Kidney glomerular epithelial cell (primary cell): ENCODE measurements at places on chromosomes 1 and 21.

DNA sequence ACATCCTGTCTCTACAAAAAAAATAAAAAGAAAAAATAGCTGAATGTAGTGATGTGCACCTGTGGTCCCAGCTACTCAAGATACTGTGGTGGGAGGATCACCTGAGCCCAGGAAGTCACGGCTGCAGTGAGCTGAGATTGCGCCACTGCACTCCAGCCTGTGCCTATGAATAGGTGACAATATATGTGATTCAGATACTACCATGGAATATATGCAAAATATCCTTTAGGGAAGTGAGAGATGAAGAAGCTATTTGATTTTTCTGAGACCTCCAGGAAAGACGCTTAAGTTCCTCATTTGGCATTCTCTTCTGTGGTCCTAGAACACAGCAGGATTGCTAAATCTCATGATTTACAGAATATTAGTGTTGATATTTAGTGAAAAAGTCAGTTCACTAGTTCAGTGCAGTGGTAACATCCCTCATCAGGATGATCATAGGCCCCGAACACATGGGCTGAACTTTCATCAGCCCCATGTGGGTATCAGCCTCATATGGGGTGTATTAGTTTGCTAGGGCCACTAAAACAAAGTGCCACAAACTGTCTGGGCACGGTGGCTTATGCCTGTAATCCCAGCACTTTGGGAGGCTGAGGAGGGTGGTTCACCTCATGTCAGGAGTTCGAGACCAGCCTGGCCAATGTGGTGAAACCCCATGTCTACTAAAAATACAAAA, 6.0 kb upstream of the VASH2 start:
- no peak for DNase-seq

DNA sequence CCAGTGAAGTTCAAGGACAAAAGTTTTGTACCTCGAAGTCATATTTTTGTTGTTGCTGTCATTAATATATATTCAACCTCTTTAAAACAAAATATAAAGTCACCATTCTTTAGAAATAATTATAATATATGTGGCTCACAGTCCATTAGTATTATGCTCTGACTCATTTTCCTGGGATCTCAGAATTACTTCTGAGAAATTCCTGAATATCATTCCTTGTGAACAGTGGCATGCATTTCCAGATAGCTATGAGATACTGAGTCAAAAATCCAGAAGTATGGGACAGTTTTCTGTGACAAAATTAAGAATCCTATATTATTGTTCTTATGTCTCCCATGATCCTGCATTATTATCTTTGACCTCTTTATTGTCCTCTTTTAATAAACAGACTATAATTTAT, 13.8 kb upstream of the RGS21 start:
- no peak for DNase-seq

GRCh38 chr1:229344139-229344538, 1.3 kb upstream of the CCSAP start:
- DNase-seq = no peak

DNA sequence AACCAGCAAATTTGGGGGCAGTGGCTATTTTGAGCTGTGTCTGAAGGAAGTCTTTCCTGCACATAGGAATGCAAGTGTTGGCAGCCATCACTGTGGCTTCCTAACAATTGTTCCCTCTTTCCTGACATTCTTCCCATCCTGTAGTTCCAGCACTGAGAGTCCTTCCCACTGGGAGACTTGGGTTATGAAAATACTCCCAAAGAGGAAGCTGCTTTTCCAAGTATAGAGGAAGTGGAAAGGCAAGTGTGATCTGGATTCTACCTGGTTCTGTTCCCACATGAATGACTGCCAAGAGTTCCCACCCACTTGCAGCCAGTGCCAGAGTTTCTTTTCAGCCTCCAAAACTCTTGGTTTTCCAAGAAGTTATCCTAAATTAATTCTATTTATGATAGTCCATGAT, 98.5 kb upstream of the CD53 start:
- DNase-seq = no peak

GRCh38 chr1:170162459-170163246, 16.9 kb downstream of the NTMT2 start:
- DNase-seq = peak; percentile 78

- DNase-seq = no peak
These were observed 55.2 kb upstream of the PTGS2 start for GRCh38 chr1:186735463-186735862.

- DNase-seq = no peak
These were observed 148.6 kb upstream of the WNT4 start for GRCh38 chr1:22291494-22291893.

GRCh38 chr1:170729225-170730002, 65.5 kb downstream of the PRRX1 start:
- DNase-seq = no peak

DNA sequence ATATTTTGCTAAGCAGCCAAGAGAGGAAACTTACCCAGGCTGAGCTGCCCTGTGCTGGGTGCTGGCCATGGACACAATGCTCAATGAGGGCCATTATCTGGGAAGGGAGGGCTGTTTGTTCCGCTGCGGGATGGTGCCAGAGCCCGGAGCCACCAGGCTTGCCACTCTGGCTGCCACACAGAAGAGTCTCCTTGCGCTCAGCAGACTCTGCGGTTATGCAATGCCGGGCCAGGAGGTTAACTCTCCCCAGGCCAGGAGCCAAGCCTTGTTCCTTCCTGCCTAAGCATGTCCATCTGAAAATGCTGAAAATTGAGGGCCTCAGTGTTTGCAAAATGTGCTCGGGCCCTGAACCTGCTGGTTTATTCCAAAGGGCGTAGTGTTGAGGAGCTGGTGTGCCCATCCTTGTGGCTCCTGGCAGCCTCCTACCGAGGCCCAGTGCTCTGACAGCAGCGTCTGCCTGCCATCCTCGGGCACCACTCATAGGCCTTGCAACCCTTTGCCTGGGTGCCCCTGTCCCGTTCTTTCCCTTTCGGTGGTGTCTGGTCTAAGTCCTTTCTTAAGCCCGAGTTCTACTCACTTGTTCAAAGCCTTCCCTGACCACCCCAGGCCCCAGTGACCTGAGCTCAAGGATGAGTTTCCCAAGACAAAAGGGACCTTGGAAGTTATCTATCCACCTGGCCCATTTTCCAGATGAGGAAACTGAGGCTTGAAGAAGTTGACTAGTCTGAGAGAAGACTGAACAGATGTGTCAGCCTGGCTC, 133.8 kb upstream of the EDN2 start:
- DNase-seq = no peak

DNA sequence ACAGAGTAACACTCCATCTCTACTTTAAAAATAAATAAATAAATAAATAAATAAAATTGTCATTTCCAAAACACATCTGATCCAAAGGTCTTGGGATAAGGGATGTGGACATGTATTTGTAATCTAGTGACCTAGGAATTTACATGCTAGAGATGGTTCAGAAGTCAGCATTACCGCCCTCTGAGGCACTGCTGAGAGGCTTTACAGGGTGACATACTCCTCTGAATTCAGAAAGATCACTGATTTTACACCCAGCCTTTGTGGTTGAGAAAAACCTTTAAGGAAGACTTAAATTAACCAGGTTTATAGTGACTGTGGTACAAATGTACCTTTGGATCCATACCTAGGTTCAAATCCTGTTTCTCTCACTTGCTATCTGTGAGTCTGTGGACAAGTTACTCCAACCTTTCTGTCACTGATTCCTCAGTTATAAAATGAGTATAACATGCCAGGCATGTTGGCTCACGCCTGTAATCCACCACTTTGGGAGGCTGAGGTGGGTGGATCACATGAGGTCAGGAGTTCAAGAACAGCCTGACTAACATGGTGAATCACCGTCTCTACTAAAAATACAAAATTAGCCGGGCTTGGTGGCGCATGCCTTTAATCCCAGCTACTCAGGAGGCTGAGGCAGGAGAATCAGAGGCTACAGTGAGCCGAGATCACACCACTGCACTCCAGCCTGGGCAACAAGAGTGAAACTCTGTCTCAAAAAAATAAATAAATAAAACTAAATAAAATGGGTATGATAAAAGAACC, 20.1 kb downstream of the OSBPL9 start:
- DNase-seq = peak; percentile 78

- DNase-seq = no peak
These were observed 57.5 kb downstream of the GLIS1 start for GRCh38 chr1:53681351-53681976.

GRCh38 chr1:231596337-231596791, 30.2 kb upstream of the DISC1 start:
- DNase-seq = no peak

DNA sequence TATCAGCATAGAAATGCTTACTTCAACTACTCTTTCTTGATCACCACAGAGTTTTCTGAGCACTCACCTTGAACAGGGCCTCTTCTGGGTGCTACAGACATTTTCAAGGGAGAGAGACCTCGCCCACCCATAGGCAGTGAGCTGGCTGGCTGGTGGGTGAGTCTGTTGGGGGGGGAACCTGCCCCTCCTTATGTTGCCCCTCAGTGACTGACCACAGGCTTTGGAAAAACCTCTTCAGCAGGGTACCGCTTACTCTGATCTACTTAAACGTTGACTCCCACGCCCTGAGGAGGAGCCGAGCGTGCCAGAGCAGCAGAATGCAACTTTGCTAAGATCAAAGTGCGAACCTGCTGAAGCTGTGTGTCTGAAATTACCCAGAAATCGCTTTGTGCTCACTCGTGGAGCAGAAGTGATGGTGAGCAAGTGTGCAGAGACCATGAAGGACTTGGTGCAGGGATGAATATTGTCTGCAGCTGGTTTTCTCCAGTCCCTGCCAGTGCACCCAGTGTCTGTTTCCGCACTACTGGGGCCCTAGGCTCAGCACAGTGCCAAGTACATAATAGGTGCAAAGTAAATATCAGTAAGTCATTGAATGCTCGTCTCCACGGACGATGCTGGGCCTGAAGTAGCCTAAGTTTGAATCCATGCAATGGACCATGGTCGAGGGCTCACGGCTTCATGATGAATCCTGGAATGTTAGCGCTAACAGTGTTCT, 158.7 kb upstream of the IRF2BP2 start:
- no peak for DNase-seq

DNA sequence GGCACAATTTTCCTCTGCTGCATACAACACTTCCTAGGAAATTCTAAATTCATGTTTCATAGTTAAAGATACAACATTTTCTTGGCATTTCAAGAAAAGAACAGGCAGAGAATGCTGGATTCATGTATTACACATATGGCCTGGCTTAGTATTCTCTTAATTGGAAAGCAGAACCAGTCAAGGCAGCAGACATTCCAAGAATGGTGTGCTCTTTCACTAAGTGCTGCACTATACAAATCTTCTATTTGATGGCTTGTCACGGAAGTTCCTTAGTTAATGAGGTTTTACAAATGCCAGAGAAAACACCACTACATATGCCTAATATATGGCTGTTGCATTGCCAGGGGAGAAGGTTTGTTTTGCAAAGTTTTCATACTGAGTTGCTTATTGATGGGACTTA, 80.8 kb upstream of the DYNLT5 start:
- DNase-seq = no peak

DNA sequence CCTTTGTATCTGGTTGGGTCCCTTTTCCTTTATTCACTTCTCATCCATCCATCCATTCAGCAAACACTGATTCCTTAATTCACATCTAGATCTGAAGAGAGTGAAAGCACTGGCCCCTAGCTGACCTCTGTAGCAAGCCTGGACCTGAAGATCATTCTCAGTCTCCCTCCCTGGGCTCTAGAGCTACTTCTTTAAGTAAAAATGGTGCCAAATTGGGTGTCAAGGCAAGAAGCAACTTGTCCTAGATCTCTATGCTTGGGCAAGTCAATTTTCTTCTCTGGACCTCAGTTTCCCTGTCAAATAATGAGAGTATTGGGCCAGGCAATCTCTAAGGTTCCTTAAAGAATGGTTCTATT, 36.1 kb downstream of the PLXNA2 start:
- DNase-seq = no peak

- no peak for DNase-seq
These were observed 61.6 kb downstream of the PTGS2 start for GRCh38 chr1:186618401-186619170.

GRCh38 chr21:45496968-45497845, 45.0 kb downstream of the SLC19A1 start:
- DNase-seq = no peak

DNA sequence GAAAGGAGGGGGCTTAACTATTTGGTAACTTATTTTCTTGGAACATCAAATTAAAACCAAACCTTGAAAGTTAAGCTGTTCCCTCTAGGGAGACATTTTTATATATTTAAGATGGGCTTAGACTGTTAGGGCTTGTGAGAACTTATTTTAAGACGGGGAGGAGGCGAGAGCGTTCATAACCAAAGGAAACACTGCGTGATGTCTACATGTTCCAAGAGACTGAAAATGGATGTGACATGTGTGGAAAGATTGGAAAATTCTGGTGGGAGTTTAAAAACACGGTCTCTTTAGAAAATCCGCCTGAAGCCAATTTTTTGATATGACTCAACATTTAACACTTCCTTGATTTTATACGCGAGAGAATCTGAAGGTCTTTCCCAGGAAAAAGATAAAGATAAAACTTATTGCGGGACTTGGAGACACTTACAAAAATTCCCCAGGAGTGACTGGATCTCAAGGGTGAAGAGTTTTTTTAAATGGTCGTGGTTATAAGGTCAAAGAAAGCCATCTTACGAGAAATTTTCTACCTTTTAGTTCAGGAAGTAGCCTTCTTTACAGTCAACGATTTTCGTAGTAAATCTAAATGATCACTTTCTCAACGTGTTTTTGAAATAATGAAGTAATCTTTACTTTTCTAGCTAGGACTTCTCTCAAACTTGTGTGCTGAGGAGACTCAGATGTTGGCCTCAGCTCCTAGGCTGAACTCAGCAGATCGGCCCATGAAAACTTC, 828 bp downstream of the PNRC2 start:
- DNase-seq = no peak

- no peak for DNase-seq
These were observed 6.3 kb downstream of the MX2 start for GRCh38 chr21:41367945-41368734.

DNA sequence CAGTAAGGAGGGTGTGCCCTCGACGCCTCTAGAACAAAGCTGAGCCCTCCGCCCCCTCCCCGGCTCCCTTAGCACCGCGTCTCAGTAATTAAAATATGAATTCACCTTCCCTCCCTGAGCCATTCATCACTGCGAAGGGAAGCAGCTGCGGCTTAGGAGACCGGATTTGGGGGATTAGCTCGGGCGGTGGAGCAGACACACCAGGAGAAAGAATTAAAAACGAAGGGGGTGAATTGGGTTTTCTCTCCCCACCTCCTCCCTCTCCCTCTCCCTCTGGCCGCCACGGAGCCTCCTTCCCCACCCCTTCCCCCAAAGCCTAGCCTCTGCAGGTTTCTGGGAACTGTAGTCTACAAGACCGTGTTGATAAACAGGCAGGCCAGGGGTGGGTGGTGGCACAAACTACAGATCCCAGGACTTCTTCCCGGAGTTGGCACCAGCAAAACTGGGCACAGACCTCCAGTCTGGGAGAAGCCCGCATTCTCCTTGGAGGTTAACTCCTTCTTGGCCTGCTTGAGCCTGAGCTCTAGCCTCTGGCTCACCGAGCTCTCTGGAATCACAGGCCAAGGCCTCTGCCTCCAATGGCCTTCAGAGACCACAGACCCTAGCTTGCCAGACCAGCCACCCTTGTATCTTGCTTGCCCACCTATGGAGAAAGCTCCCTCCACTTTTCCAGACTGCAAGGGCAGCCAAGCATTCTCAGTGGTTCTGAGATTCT, 10.8 kb downstream of the BLACAT1 start:
- DNase-seq = no peak

GRCh38 chr1:26190373-26190987, at the start of gene CATSPER4:
Gene CATSPER4, plus strand, starts transcription at chr1:26190602. Its CDS starts 26 bp downstream, at chr1:26190628.
- DNase-seq = peak; percentile 76

- no peak for DNase-seq
These were observed 278.0 kb downstream of the BRINP2 start for GRCh38 chr1:177448652-177449357.
